ENCODE measurements at places on chromosomes 3 and 15.

GRCh38 chr3:185630182-185630622 is 44.1 kb downstream of the SENP2 start:
- no peak for DNase-seq

DNA sequence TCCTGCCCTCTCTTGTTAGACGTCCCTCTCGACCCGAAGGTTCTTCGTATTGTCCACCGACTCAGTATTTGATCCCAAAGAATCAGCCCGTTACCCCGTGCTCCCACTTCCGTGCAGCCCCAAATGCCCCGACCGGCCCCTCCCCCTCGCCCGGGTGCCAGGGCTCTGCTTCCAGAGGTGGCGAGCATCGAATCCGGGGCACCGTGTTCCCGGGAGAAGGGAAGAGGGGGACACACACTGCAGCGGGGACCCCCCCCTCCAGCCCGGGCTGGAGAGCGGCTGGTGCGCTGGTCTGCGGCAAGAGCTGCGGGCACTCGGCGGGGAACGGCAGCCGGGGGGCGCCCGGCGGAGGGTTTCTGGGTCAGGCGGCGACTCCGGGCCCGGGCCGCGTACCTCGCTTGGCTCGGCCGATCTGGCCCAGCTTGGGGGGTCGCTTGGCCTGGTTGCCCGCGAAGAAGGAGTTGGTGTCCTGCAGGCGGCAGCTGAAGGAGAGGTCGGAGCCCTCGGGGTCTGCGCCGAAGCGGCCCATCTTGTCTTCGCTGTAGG is 556 bp downstream of the CAMK2N2 start:
- no peak for DNase-seq

GRCh38 chr15:57031605-57032004 is 113.2 kb downstream of the TCF12 start:
- no peak for DNase-seq

GRCh38 chr3:51908026-51908425 is 4.9 kb upstream of the IQCF1 start:
- DNase-seq = no peak

DNA sequence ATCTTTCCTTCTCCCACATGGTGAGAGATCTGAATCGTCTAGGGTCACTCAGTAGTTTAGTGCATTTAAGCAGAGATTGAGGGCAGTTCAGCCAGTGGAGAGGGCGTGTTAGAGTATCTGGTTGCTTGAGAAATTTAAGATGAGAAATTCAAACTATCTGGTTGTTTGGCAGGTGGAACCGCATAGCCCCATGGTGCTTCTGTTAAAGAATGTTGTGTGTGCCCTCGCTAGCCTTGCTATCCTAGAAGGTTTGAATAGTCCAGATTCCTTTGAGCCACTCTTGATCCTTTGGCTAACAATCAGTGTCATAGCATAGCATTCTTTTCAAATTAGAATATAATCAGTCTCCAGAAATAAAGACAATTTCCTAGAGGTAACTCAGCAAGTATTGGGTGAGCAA is 32.1 kb downstream of the ABHD17C start:
- DNase-seq = no peak
